Amniotic stem cell (primary cell): ENCODE measurements at places on chromosomes 12 and 14.
A peak's percentile ranks its signal among the peaks of the same experiment; 100 is the strongest.

GRCh38 chr12:113500782-113501311, 29.2 kb upstream of the LHX5 start:
- no peak for DNase-seq

DNA sequence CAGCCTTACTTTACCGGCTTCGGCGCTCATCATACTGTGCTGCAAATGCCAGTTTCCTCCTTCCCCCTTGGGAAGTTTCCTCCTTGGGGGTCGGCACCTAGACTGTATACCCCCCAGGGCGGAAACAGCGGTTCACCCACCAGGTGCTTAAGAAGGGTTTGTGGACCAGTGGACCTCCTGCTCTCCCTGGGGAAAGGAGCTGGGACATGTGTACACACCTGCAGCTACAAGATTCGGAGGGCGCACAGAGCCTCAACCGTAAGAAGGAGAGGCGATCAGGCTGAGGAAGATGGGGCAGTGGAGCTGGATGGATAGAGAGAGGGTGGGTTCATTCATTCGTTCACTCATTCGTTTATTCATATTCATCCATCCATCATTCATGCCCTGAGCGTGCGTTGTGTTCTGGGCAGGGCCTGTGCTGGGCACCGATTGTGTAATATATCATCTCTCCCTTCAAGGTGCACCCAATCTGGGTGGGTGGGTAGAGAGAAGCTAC, 717 bp upstream of the ZNF839 start:
- DNase-seq, result no peak

- no peak for DNase-seq
Observed at GRCh38 chr14:104133496-104133895, 4.9 kb upstream of the KIF26A start.

DNA sequence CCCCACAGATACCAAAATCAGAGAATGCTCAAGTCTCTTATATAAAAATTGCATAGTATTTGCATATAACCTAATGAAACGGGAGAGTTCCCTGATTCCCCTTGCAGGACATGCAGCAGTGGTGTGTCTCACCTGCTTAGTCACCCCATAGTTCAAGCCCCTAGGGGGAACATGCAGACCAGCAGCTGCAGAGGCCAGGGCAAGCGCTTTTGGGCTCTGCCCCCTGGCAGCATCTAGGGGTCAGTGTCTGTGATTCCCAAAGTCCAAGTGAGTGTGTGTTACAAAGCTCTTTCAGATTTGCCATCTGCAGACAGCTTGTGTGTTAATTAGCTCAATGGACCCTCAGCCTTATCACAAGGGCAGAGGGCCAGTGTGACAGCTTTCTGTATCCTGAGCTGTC, 110.1 kb downstream of the DNAI7 start:
- no peak for DNase-seq

DNA sequence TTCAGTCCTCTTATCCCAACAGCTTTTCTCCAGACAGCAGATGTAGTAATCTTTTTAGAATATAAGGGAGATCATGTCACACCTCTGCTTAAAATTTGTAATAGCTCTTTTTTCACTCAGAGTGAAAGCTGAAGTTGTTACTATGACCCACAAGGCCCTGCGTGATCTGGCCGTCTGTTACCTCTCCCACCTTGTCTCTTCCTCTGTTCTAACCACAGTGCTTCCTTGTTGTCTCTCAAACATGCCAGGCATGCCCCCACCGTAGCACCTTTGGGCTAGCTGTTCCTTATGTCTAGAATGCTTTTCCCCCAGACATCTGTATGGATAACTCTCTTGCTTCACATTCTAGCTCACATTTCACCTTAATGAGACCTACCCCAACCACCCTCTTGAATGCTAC, 6.5 kb downstream of the NECAP1 start:
- DNase-seq, result no peak

- no peak for DNase-seq
Observed at GRCh38 chr14:59583755-59584154, 7.1 kb upstream of the CCDC175 start.

GRCh38 chr12:106308611-106309010, 6.1 kb downstream of the TCP11L2 start:
- no peak for DNase-seq

DNA sequence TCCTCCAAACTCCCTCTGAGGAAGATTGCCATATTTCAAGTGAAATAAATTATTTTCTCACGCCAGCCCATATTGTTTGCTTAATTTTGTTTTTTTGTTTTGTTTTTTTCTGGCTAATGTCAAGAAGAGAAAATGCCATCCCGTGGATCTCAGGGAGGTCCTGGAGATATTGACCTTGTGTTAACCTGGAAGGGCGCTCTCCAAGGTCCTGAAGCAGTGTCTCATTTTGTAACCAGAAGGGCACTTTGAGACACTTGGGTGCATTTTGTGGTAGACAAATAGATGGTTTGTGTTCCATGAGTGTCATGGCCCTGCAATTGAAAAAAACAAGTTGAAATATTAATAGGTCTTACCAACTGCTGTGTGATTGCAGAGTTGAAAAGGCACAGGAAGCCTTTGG, 268.9 kb downstream of the SUDS3 start:
- DNase-seq, result no peak

DNA sequence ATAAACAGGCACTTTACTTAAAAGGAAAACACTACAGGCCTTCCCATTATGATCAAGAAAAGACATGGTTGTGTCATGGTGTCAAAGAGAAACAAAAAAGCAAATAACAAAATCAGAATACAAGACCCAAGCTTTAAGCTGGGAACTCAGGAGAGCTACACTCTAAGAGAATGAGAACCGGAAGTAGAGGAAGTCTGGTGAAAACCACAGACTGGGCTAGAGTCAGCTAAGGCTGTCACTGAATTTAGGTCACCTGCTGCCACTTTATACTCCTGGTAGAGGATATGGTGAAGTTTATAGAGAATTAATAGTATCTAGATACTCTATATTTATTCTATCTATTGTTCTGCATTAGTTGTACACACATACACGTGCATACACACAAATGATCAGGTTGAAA, 971.7 kb downstream of the FLRT2 start:
- DNase-seq, result no peak

GRCh38 chr12:54958048-54958658, 26.4 kb downstream of the TESPA1 start:
- DNase-seq, result peak; percentile 52

- no peak for DNase-seq
Observed at GRCh38 chr14:96904201-96904600, 107.0 kb downstream of the VRK1 start.
